ENCODE measurements at places on chromosomes 13 and 19. TPM values are rescaled to one million over a fixed set of nuclear protein-coding genes. Genes with fewer than 3 reads are reported as not detected.

ANGPTL8 gene
- not detected for total RNA-seq

GRCh38 chr19:52237771-52238400 lies 31.5 kb upstream of the ZNF766 start:
- peak; percentile 51 for DNase-seq
- no peaks in the 10 kb centered on the region for H3K4me1 ChIP-seq
- no peak overlapping the region for H3K4me3 ChIP-seq
- no peaks in the 10 kb centered on the region for H3K27me3 ChIP-seq
- no peak overlapping the region for H3K27ac ChIP-seq

IGSF23 gene
- not detected for total RNA-seq

SNRNP70 gene
- total RNA-seq, result 175 TPM

DNA sequence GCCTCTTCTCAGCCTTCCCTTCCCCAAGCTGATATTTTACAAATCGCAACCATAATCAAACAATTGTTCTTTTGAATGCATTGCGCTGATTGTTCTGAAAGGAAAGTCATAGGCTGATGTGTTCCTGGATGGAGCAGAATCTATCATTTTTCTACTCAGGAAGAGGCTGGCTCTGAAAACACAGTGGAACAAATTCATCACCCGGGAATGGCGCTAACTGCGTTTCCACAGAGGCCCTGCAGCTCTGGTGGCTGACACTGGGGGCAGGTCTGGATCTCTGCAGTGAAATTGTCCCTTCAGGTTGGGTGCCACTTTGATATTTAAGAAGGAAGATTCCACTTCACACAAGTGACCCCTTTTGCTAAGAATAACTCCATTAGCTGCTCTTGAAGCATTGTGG lies 1060.8 kb downstream of the UQCRFS1 start:
- no peaks in the 10 kb centered on the region for H3K27me3 ChIP-seq
- H3K27ac ChIP-seq, result no peak overlapping the region
- no peaks in the 10 kb centered on the region for H3K4me1 ChIP-seq
- no peak overlapping the region for H3K4me3 ChIP-seq
- H3K36me3 ChIP-seq, result no peaks in the 10 kb centered on the region
- no peak for DNase-seq
